ENCODE measurements at places on chromosomes 11 and 22. TPM values are rescaled to one million over a fixed set of nuclear protein-coding genes. Genes with fewer than 3 reads are reported as not detected.

Gene CD248
- 0.47 TPM for total RNA-seq

Gene MMP13
- total RNA-seq, result not detected

Gene AQP11
- total RNA-seq, result 0.11 TPM

Gene HEPHL1
- total RNA-seq, result 117 TPM

Gene LRRN4CL
- total RNA-seq, result 0.08 TPM

Gene CLCF1
- total RNA-seq, result 4.6 TPM

Gene MPEG1
- total RNA-seq, result not detected

Gene C11orf16
- total RNA-seq, result not detected

Gene MPST
- total RNA-seq, result 203 TPM

Gene CABP4
- not detected for total RNA-seq

Gene SMTN
- 462 TPM for total RNA-seq

Gene PGM2L1
- 1.7 TPM for total RNA-seq

Gene ABCC8
- not detected for total RNA-seq

Gene CHADL
- total RNA-seq, result 3.5 TPM

Gene OR5P2
- not detected for total RNA-seq

Gene KRTAP5-11
- total RNA-seq, result not detected
